Activated T-cell treated with anti-CD3 and anti-CD28 coated beads, Interleukin-2, amount 50 U/mL, for 48 hours (primary cell): ENCODE measurements at places on chromosomes 2 and 18.
A peak's percentile ranks its signal among the peaks of the same experiment; 100 is the strongest.

- no peak for DNase-seq
Observed at GRCh38 chr2:181178130-181178529, 197.7 kb downstream of the UBE2E3 start.

- no peak for DNase-seq
Observed at GRCh38 chr2:190335225-190335559, 8.2 kb upstream of the INPP1 start.

- no peak for DNase-seq
Observed at GRCh38 chr2:5412001-5412400, 280.2 kb upstream of the SOX11 start.

DNA sequence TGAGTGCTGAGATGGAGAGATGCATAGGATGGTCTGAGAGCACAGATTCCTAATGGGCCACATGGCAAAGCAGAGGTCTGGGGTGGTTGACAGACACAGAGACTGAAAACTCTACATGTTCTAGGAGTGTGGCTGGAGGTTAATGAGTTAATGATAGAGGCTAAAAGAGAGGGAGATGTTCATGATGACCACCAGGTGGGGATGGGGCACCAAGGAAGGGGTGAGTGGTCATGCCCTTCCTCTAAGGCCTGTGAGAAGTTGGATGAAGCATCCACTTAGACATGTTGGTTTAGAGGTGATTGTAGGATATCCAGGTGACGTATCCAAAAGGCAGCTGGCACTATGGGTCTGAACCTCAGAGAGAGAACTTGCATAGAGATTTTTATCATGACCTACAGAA is 102.1 kb downstream of the LRP2 start:
- DNase-seq: no peak

DNA sequence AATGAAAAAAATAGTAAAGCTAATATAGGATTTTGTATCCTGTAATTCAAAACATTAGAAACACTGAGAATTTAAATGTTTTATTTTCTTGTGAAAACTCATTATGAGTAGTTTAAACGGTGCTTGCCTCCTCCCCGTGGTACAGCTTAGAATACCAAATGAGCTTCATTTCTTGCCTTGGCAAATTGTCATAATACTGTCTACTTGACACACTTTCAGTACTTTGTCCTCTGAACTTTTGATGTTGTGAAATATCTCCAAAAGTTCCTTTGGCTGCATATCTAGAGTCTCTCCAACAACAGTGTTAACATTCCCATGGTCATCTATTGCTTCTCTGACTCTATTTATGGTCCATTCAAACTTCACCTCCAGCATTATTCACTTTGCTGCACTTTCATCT is 61.9 kb upstream of the EPB41L5 start:
- no peak for DNase-seq

- DNase-seq: no peak
Observed at GRCh38 chr2:27081984-27082772, 3.8 kb downstream of the EMILIN1 start.

- no peak for DNase-seq
Observed at GRCh38 chr2:38661306-38661705, 4.6 kb upstream of the GALM start.

DNA sequence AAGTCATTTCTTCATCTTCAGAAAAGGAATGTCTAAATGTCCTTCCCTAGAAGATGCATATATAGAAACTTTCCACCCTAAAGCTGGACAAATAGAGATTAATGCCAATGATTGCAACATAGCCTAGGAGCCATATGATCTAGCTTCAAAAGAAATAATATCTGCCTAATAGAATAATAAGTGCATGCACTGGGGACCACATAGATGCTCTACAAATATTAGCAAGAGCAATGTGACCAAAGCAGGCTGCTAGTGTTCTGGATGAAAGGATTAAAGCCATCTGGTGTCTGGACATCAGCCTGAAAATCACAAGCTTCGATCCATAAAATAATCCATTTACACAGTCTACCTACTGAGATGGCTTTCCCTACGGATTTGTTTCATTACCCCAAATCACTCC is 280.1 kb upstream of the KLHL14 start:
- DNase-seq: no peak

DNA sequence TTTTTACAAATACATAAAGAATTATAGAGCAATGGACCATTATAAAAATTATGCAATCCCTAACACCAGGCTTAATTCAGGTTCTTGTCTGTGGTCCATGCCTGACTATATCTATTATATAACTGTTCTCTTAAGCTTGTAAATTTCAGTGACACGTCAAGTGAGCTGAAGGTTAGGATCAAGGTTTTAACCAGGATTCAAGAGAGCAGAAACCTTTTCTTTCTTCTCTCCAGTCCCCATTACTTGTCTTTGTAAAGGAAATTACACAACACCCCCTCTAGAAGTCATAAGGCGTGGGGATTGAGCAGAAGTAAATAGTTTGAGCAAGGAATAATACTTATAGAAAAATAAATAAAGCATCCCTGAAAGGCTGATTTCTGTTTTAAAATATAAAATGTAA is 122.0 kb downstream of the ZNF521 start:
- no peak for DNase-seq

GRCh38 chr18:53754154-53754553 is 470.3 kb downstream of the MBD2 start:
- DNase-seq: no peak

DNA sequence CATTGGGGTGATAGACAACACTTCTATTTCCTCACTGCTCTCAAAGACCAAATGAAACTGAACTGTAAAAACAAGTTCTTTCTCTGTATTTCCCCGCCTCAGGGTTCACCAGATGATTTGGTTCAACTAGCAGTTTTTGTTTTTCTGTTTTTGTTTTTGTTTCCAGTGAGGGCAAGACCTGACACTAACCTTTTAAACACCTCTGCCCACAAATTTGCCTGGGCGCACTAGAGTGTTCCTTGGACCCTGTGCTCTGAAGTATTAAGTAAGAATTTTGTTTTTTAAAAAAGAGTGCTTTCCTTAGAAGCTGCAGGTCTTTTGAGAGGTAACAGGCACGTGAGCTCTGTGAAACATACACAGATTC is 92.9 kb downstream of the DYSF start:
- no peak for DNase-seq

- no peak for DNase-seq
Observed at GRCh38 chr2:23534771-23535170, 149.8 kb downstream of the KLHL29 start.

- DNase-seq: no peak
Observed at GRCh38 chr2:98604547-98604946, 3.8 kb downstream of the COA5 start.

DNA sequence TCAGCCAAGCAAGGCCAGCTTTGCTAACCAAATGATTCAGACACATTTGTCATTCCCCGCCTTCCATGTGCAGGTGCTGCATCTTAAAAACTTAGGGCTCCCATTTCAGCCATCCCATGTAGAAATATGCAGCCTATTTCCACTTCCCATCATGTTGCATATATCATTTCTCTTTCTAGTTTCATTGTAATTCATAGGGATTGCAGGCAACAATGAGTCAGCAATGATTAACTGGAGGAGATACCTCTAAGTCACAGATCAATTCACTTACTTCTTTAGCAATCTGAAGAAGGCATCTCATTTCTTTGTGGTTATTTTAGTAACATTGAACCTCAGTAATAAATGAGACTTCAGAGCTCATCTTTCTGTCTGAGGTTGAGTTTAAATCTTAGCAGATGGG is 276.1 kb upstream of the PKDCC start:
- no peak for DNase-seq

- peak; percentile 36 for DNase-seq
Observed at GRCh38 chr2:238313289-238313990, 6.9 kb upstream of the TRAF3IP1 start.

DNA sequence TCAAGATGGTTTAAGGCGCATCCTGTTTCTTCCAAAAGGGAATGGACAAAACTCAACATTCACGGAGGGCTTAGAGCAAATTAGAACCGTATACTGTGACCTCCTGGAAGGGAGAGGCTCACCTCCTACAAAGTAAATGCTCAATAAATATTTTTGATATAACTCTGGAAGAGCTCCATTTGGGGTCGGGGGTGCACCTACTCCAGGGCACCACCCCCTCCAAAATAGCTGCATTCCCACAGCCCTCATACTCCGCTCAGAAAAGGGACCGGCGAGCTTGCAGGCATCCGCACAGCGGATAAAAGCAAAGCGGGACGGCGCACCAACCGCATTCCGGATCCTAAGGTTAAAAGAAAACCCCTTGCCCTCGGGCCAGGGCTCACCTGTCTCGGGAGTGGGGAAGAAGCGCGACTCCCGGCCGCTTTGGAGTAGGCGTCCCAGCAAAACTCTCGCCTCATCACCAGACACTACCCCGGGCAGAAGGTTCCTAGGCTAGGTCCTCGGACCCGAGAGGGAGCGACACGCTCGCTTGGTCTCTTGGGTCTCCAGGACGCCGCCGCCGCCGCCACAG is 378 bp downstream of the WDPCP start:
- no peak for DNase-seq

- DNase-seq: no peak
Observed at GRCh38 chr2:73386342-73386868, 769 bp downstream of the ALMS1 start.

DNA sequence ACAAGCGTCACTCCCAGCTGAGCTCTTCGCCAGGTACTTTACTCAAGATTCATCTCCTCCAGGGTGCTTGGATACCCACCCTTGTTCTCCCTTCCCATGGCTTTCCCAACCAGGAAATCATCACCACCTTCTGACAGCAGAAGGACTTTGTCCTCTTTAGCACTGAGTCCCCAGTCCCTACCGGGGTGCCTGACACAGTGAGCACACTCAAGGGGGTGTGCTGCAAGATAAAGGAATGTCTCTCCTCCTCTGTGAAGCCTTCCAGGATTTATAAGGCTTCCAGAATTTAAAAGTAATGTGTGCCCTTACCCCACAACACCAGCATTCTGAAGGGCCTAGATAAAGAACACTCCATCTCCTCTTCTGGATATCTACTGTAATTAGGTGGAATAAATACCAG is 39.6 kb downstream of the ACVR1 start:
- no peak for DNase-seq

GRCh38 chr2:172234716-172235691 is 132.3 kb upstream of the DLX2 start:
- no peak for DNase-seq

GRCh38 chr18:10122988-10123950 is 209.5 kb downstream of the VAPA start:
- no peak for DNase-seq

GRCh38 chr18:14086458-14087231 is 45.6 kb downstream of the ZNF519 start:
- DNase-seq: no peak

DNA sequence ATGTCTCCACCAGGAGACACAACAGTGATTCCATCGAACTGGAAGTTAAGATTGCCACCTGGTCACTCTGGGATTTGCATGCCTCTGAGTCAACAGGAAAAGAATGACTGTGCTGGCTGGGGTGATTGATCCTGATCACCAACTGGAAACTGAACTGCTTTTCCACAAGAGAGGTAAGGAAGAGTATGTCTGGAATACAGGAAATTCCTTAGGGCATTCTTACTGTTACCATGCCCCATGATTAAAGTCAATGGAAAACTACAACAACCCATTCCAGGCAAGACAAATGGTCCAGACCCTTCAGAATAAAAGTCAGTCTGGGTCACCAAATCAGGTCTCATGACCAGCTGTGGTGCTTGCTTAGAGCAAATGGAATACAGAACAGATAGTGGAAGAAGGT is 12.0 kb upstream of the DDX1 start:
- DNase-seq: no peak

- DNase-seq: peak; percentile 71
Observed at GRCh38 chr18:13266218-13267100, 47.9 kb downstream of the LDLRAD4 start.

- no peak for DNase-seq
Observed at GRCh38 chr2:60837123-60837522, 44.3 kb upstream of the REL start.

- no peak for DNase-seq
Observed at GRCh38 chr2:160332318-160332717, 132.2 kb upstream of the ITGB6 start.

GRCh38 chr18:35511428-35511827 is 13.7 kb upstream of the INO80C start:
- no peak for DNase-seq
